Natural killer cell (primary cell): ENCODE measurements at places on chromosomes 6 and 20. TPM values are rescaled to one million over a fixed set of nuclear protein-coding genes. Genes with fewer than 3 reads are reported as not detected.

MYCT1 gene
- total RNA-seq, result 0.64 TPM

HUS1B gene
- 3.4 TPM for total RNA-seq

FOXF2 gene
- not detected for total RNA-seq

ECT2L gene
- total RNA-seq, result not detected

MMS22L gene
- 14.3 TPM for total RNA-seq

CCN6 gene
- not detected for total RNA-seq

PI3 gene
- not detected for total RNA-seq
